D341Med (cell line): ENCODE measurements at places on chromosomes 4 and X.

- DNase-seq: no peak
Measured at GRCh38 chr4:125464146-125464545, 149.4 kb downstream of the FAT4 start.

GRCh38 chr4:110414561-110414920 lies 61.4 kb upstream of the ENPEP start:
- DNase-seq: no peak

- no peak for DNase-seq
Measured at GRCh38 chrX:55818673-55819375, 101.3 kb downstream of the RRAGB start.

DNA sequence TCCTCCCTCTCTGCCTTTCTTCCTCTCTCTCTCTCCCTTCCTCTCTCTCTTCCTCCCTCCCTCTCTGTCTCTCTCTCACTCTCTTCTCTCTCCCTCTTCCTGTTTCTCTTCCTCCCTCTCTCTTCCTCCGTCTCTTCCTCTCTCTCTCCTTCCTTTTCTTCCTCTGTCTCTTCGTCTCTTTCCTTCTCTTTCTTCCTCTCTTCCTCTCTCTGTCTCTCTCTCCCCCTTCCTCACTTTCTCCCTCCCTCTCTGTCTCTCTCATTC lies 295.3 kb downstream of the ASMT start:
- DNase-seq: no peak

- DNase-seq: no peak
Measured at GRCh38 chr4:165922747-165923146, 49.7 kb downstream of the TLL1 start.

DNA sequence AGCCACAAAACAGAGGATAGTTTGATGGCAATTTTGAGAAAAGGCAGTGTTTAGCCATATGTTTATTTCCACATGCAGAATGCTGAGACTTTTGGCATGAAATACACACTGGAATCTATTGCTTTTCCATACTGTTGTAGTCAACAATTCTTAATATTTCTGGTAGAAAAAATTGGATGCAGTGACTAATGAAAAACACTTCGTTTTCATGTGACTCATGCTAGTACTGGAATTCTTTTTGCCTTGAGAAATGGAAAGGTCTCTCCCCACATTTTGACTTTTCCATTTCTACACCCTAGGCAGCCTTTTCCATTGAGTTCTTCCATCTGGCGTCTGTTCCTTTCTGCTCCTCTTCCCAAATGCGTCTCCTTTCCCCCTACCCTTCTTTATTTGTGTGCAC lies 425.2 kb upstream of the FTHL17 start:
- DNase-seq: no peak

DNA sequence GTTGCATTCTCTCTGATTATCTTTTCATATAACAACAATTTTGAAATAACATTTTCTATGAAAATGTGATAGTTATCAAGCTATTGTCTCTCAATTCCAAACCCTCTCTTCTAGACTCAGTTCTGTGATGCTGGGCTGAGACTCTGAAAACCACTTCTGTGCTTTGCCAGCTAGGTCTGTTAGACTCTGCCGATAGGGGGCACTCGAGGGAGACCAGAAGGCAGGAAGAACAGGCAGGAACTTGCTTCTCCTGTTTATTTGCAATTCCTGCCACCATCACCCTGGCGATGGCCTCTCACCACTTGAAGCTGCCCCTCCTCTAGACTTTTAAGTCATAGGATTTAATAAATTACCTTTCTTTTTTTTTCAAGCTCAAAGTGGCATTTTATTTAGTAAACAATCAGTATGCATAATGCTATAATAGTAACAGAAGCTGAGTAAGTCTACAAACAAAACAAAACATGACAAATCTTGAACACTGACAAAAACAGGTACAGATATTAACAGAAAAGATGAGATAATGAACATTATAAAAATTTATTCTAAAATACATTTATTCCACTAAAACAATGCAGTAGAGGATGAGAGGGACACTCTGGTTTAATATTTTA lies 49.7 kb downstream of the RASL11B start:
- peak; percentile 77 for DNase-seq

DNA sequence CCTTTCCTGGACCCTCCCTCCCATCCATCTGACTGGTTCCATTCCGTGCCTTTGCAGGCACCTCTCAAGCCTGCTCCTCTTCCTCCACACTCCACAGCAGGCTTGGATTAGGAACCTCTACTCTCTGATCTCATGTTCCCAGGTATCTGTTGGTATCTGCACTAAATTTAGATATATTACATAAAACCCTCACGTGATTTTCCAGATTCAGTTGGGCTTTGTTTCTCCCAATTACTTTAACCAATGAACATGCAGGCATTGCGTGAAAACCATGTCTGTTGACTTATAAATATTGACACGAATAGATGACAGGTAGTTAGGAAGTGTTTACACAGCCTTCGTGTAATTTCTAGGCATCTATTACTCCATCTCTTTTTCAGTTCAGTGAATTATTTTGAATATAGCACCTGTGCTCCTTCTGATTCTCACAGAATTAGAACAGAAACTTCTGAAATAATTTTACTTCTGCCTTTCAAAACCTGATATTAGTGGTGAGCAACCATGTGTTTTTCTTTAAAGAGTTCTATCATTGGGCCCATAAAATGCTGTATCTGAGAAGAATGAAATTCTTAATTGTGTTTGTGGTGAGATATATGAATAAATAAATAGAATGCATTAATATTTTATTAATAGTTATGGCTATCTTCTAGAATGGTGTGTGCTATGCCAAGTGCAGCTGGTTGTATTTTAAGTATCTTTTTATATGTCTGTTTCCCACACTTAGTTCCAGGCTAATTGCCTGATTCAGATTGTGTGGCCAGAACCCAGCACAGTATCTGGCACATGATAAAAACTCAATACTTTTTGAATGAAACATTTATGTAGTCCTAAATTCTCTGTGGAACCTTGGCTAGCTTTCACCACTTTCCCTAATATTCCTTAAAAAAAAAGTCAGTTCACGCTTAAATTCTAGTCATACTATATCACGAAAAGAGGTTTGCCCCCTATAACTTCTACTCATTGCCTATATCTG lies 304.8 kb downstream of the QDPR start:
- DNase-seq: no peak

DNA sequence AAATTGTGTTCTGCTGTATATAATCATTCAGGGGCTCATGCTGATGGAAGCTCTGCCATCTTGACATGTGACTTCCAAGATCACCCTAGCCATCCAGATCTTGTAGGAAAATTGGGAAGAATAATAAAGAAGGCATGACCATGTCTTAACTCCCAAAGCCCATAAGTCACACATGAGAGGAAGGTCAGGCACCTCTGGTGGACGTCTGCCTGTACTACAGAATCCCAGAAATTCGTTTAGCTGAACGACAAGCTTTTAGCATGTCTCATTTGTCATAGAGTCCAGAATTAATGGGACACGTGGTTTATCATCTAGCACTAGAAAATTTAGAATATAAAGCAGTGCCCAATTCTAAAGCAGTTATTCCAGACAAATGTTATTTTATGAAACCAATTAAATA lies 212.7 kb downstream of the CENPC start:
- DNase-seq: peak; percentile 41

GRCh38 chr4:14871676-14872430 lies 130.4 kb upstream of the CPEB2 start:
- DNase-seq: no peak

GRCh38 chr4:139438141-139438540 lies 15.8 kb upstream of the RAB33B start:
- no peak for DNase-seq

DNA sequence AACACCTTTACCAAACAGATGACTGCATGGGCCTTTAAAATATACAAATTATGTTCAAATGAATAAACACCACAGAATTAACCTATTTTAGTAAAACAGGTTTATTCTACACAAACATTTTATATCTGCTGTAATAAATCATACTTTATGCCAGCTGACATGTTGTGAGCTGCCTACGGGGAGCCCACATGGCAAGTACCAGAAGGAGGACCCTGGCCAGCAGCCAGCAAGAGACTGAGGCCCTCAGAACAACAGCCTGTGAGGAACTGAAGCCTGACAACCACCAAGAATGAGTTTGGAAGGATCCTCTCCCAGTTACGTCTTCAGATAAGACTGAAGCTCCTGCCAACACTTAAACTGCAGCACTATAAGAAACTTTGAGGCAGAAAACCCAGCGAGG lies 377.0 kb downstream of the PDGFC start:
- no peak for DNase-seq

DNA sequence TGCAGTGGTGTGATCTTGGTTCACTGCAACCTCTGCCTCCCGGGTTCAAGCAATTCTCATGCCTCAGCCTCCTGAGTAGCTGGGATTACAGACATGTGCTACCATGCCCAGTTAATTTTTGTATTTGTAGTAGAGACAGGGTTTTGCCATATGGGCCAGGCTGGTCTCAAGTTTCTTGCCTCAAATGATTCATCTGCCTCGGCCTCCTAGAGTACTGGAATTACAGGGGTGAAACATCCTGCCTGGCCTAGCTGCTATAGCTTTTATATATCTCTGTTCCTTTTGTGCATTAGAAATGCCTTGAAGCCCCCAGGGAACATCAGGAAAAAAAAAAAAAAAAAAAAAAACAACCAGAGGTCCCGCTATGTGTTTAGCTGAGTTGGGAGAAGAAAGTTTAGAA lies 34.8 kb downstream of the UBE2K start:
- no peak for DNase-seq

DNA sequence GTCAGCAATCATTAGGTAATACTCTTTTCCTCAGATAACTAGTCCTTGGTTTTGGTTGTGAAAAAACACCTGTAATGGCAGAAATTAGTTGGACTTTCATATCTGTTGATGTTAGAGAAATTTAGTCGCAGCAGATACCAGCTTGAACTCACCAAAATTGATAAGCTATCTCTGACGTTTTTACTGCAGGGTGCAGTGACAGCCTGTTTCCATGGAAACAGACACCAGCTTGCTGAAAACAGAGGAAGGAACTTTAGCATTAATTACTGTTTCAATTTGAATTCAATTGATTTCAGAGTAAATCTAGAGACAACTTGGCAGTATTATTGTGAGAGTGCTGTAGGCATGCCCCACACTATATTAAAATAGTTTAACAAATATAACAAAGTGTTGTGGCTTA lies 246.5 kb downstream of the PPP1R2C start:
- no peak for DNase-seq

- peak; percentile 20 for DNase-seq
Measured at GRCh38 chr4:20983763-20984575, 283.7 kb downstream of the PACRGL start.

- no peak for DNase-seq
Measured at GRCh38 chrX:110432906-110433215, 74.2 kb downstream of the RTL9 start.
